ENCODE measurements at places on chromosomes 11 and 22.
A peak's percentile ranks its signal among the peaks of the same experiment; 100 is the strongest.

DNA sequence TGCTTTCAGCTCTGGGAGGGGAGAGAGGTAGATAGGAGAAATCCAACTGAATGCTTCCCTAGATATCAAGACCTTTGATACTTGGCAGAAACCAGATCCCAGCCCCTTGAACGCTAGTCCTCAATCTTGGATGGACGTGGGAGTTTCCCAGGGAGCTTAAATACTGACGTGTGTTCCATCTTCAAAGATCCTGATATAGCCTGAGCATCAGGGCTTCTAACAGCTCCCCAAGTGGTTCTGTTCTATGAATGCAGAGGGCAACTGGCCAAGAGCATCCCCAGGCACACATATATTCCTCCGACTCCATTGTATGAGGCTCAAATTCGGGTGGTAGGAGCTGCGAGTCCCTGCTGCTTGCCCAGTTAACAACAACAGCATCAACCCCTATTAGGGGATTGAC is 8.7 kb upstream of the ACCS start:
- DNase-seq, result no peak

GRCh38 chr11:45100339-45100738 is 46.1 kb upstream of the PRDM11 start:
- DNase-seq, result peak; percentile 18

- DNase-seq, result no peak
Measured at GRCh38 chr22:50483977-50484853, 2.4 kb upstream of the MIOX start.

DNA sequence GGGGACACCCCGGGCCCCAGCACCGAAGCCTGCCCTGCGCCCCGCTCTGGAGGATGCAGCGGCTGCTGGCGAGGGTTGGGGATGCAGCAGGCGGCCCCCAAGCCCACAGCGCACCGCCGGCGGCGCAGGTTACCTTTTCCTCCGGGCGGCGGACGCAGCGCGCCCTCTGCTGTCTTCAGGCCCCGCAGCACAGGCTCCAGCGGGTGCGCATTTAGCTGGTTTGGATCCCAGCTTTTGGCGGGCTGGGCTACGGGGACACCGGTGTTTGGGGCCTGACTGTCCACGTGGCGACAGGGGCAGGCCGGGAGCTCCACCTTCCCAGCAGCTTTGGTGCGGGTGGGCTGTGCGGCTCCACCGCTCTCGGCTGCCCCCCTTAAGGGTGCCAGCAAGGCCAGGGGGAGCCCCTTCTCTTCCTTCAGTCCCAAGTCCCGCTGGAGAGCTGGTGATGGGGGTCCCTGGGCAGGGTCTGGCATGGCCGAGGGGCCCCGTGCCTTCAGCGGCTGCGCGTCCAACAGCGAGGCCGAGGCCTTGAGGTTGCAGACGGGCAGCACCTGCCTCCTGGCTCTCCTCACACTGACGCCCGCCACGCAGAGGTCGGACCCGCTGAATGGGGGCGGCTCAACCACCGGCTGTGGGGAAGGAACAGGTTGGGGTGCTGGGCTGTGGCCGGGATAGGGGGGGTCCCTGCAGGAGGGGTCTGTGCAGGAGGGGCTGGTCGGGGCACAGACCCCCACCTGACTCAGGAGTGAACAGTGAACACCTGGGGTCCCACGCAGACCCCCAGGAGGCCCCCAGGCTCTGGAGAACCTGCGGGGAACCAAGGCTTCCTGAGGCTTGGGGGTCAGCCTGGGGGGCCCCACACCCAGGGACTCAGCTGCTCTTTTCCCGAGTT is 18.0 kb upstream of the IL17REL start:
- peak; percentile 58 for DNase-seq

DNA sequence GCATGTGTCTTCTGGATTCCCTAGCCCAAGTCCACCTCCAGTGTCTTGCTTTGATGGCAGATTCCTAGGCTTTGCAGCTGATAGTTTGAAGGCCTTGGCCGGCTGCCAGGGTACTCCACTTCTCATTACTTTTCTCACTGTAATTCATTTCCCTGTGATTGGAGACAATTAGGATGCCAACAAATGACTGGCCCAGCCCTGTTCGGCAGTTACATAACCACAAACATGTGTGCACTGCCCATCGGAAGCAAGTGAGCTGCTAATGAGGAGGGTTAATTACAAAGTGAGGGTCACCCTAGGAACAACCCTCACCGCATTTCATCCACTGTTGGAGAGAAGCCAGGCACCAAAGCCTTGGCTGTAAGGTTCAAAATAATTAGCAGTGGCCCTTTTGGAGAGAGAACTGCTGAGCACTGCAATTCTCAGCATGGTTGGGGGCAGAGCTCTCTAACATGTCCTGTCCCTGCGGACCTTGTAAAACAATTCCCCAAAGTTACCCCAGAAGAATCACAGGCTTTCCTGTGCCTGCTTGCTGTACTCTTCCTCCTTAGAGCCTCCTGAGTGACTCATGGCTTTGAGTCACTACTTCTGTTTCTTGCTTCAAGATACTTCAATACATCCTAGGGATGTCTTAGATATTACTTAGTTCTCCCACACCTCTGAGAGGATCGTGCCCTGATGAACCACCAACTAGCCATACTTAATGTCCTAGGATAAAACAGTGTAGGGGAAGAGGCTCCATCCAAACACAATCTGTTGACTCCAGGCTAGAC is 109.7 kb upstream of the GALNT18 start:
- DNase-seq, result no peak

DNA sequence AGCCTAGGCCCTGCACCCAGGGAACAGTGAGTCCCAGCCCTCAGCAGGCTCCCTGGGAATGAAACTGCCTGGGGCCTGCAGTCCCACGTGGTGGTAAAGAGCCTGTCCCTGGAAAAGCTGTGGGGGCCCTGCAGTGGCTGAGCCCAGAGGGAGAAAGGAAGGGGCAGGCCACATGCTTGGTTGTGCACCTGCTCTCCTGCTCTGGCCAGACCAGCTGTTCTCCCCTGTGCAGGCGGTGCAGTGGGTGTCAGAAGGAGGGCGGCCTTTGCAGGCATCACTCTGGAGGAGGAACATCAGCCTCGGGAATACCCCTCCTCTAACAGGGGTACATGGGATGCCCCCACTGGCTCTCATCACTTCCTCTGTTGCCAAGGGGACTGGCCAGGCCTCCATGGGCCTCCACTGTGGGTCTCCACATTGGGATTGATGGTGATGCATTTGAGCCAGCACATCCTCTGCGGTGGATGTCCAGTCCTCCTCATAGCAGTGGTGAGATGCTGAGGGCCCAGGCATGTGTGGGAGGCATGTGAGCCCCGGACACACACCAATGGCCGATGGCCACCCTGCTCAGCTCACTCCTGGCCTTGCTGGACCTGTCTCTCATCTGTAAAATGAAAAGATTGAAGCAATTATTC is 690.4 kb downstream of the BRD1 start:
- DNase-seq, result no peak

GRCh38 chr11:108854346-108854745 is 189.5 kb downstream of the DDX10 start:
- DNase-seq, result no peak

DNA sequence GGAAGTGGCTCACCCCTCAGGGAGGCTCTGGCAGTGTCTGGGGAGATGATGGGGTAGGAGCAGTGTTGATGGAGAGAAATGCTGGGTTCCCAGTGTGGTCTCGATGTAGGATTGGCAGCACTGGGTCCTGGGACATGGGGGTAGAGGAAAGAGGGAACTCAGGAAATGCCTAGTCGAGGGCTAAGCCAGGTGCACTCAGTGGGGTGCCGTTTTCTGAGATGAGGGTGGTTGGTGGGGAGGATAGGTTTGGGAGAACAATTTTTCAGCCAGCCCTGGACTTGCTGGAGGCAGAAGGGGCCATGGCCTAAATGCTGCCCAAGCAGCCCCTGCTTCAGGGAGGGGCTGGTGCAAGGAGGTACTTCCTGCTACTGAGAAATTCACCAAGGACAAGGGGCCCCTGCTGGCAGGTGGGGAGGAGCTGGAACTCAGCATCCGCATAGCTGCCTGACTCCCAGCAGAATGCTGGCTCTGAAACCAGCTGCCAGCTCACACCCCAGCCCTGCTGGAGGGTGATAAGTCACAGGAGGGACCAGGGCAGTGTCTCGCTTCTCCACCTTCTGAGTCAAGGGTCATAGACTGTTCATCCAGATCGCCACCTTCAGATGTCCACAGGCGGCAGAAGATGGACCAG is 6.0 kb downstream of the CCDC157 start:
- no peak for DNase-seq

GRCh38 chr11:119144825-119145486 is 3.9 kb upstream of the ABCG4 start:
- DNase-seq, result peak; percentile 73

- DNase-seq, result no peak
Measured at GRCh38 chr11:96328395-96329010, 14.5 kb downstream of the MAML2 start.

DNA sequence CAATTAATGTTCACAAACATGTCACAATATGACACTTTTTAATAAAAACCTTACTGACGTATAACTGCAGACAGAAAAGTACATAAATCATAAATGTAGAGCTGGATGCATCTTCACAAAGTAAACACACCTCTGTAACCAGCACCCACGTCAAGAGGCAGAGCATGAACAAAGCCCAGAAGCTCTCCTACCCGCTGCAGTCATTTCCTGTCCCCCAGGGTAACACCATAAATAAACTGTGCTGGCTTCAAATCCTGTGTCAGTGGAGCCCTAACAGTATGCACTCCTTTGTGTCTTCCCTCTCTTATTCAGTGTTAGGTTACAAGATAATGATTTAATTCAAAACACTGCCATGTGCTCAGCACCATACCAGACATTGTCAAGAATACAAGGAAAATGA is 5.7 kb downstream of the SYT13 start:
- DNase-seq, result no peak

DNA sequence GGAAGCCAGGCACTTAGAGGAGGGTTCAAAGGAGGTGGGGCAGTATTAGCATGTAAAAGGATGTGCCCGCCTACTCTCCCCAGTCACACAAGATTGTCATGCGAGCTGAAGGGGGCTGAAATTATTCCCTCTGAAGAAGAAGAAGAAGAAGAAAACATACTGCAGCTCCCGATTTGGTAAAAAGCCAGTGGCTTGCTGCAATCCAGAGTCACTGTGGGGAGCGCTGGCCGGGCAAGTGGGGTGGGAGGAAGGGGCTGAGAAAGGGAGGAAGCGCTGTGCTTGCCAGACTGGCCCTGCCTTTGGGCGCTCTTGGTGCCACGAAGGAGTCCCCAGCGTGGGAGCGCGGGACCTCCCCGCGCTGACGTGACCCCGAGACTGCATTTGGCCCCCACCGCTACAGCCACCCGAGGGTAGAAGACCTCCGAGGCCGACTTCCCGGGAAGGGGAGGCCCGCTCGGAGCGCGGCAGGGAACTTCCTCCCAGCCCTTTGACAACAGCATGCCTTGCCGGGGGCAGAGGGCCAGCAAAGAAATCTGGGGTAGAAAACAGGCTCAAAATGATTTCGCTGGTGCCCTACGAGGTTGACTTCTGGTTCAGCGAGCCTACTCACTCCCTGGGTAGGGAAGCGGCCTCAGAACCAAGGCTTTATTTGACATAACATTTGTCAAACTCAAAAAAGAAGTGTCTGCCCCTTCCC is 906.3 kb downstream of the DLG2 start:
- peak; percentile 35 for DNase-seq

- DNase-seq, result no peak
Measured at GRCh38 chr11:130435671-130436070, 7.3 kb upstream of the ADAMTS8 start.

- DNase-seq, result peak; percentile 92
Measured at GRCh38 chr11:126416542-126417090, 61.1 kb downstream of the ST3GAL4 start.

- DNase-seq, result no peak
Measured at GRCh38 chr22:24284747-24285203, 14.1 kb downstream of the SPECC1L start.

- DNase-seq, result no peak
Measured at GRCh38 chr11:61325649-61326414, 7.1 kb downstream of the DDB1 start.
